K562 (cell line): ENCODE measurements at places on chromosomes 6 and 20. TPM values are rescaled to one million over a fixed set of nuclear protein-coding genes. Genes with fewer than 3 reads are reported as not detected.
A peak's percentile ranks its signal among the peaks of the same experiment; 100 is the strongest.

DNA sequence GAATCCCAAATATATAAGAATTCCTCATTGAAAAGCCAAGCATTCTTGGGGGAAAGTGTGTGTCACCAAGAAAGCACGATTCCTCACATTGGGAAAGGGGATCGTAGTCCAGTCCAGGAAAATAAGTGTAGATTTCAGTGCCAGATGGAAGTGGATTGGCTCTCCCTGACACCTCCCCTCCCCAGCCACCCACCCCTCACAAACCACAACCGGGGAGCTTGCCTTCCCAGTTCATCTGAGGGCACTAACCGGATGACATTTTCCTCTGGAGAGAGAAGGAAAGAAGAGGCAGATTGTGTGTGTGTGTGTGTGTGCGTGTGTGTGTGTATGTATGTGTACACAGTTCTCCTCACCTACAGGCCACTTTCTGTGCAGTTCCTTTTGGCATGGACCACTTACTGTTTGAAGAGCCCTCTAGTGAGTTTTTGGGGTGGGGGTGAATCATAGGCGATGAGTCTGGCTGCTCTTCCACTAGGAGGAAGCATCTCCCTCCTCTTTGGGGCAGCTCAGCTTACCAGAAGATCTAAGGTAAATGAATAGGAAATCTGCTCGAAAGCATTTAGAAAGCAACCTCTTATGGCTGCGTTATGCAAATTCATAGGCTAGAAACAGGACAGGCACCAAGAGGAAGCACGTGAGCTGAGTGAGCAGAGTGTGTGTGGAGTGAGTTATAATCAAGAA, 20.8 kb downstream of the DAAM2 start:
- DNase-seq = no peak

The PRSS16 gene
- total RNA-seq = 12.1 and 12.7 TPM in 2 replicates

DNA sequence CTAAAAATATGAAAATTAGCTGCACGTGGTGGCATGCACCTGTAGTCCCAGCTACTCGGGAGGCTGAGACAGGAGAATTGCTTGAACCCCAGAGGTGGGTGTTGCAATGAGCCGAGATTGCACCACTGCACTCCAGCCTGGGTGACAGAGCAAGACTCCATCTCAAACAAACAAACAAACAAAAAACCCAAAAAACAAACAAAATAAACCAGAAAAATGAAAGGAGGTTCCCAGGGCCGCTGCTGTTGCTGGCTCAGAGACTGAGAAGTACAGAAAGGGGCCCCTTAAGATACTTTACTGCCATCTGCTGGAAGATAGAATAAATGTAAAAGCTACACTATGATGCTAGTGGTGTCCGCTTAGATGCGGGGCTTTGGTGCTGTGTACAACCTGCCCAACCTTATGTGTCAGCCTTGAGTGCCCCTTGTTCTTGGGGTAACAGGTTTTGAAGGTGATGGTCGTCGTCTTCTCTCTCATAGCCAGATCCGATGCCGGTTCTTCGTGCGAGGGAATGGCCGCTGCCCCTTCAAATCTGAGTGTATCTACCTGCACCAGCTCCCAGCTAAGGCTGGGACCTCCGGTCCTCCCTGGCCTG, 2.8 kb upstream of the FANCE start:
- peak; percentile 87 for DNase-seq

DNA sequence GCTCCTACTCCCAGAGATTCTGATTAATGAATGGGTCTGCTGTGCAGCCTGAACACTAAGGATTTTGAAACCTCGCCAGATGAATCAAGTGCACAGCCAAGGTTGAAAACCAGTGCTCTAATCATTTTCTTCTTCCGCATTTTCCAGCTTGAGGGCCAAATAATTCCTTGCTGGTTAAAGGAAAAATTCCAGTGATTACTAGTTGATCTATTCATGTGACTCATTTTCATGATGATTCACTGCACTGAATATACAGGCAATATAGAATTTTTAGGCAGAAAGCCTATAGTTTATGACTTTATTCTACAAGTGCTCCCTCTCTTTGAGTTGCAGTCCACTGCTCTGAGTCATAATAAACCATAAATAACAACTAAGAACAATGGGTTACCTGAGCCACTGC, 80.6 kb upstream of the PROKR2 start:
- DNase-seq = no peak

DNA sequence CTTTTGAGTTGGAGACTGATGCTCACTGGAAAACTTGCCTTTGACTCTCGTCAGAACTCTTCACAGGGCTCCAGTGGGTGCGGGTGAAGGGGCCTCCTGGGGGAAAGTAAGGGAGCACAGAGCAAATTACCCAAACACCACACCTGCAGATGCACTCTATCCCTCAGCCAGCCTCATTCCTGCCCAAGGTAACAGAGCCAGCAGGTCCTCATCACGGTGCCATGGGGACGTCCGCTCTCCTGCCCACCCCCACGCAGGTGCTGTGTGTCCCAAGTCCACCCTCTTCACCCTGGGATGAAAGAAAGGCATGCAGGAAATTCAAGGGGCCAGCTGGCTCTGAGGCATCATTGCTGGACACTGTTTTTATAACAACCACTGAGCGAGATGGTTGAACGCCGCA, 269.0 kb downstream of the SMOC2 start:
- DNase-seq = no peak

DNA sequence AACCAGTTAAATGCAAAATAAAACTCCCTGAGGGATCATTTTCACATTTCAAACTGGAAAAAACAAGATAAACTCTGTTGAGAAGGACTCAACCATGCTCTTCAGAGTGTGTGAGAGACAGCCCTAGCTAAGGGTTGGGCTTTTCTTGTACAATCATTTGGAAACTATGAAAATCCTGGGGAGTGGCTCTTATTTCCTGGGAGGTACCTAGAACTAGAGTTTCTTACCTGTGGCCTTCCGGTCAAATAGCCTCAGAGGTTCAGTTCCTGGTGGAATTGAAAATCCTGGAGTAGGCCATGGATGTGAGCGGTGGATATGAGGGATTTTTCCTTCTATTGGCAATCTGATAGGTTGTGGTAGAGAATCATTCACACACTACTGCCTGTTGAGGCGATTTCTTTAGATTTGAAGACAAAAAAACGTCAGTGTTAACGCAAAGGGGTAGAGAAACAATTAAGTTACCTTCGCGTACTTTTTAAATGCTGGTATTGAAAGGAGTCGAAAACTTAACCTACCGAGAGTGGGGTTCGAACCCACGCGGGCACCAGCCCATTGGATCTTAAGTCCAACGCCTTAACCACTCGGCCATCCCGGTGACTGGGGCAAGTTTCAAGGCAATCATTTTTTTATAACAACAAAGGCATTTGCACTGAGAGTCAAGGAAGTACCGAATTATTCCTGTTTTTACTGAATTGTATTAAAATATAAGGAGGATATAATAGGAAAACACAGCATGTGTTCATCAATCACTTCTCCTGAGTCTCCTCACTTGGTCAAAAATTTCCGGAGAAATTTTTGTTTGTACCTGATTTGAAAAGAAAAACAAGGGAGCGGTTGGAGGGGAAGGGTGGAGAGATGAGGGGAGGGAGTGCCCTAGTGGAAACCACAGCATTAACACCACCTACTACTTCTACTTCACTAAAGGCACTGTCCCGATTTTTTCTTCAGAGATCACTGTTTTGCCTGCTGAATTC, 191.3 kb downstream of the OR2B2 start:
- peak; percentile 61 for DNase-seq

GRCh38 chr6:75203721-75204120, 2.1 kb downstream of the COL12A1 start:
- no peak for DNase-seq

- no peak for DNase-seq
Observed at GRCh38 chr6:134609716-134610261, 291.9 kb upstream of the SGK1 start.

DNA sequence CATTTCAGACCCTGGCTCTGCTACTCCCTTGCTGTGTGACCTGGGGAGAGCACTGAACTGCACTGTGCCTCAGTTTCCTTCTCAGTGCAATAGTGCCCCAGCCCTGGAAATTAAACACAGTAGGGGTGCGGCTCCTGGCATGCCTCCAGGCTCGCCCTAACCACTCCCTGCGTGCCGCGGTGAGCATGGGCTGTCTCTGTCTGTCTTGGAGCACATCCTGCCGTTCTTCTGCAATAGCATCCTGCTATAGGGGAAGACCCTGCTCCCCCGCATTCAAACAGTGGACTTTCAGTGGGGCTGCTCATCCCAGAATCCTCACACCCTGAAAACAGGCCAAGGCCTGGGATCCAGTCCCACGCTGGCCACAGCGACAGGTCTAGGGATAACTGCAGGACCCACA, 129.5 kb downstream of the FOXC1 start:
- DNase-seq = no peak

GRCh38 chr20:44733341-44734069, 12.2 kb upstream of the KCNK15 start:
- DNase-seq = peak; percentile 58

DNA sequence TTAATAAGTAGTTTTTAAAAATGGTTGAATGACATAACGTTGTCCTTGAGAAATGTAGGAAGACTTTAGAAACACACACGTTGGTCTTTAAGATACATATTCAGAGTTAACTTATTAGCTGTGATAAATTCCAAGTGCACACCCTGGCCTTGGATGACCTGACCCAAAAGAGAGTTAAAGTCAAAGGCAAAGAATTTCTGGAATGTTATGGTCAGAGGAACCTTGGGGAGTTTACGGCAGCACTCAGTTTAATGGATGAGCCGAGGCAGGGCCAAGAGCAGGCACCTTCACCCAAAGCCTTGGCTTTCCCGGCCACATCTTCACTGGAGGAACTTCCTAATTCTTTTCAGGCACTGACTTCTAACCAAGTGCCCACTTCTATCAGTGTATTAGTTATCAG, 200.5 kb downstream of the SMOC2 start:
- DNase-seq = no peak

GRCh38 chr6:147651249-147652063, 143.0 kb downstream of the SAMD5 start:
- DNase-seq = no peak

DNA sequence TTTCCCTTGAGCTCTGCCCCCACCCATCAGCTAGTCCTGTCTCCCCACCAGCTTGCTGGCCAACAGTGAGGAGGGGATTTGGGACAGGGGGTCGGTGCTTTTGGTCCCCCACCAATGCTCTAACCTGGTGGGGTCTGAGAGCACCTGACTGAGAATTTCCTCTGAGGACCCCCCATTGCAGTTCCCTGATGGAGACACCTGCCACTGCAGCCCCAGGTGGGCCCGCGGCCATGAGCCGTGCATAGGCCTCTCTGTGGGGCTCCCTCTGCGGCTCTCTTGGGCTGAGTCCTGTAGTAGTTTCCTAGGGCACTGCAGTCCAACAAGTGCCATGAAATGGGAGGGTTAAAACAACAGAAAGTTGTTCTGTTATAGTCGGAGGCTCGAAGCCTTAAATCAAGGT, 172.2 kb upstream of the SNX9 start:
- no peak for DNase-seq

DNA sequence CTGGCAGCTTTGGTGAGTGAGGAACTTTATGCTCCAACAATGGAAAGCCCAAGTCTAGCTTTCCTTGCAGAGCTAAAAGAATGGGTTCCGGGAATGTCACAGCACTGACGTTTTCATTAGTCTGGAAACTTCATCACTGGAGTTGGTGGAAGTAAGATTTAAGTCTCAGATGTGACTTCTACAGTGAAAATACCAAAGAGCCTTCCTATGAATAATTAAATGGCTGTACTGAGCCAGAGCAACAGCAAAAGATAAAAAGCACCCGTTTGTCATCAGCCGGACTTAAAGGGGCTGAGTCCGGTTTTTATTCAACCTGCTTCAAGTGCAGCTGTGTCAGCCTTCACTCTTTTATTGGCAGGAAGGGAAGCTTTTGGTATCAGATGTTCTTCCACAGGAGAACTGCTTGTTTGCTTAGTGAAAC, 46.5 kb upstream of the SHLD1 start:
- no peak for DNase-seq

GRCh38 chr6:137894779-137895385, 27.8 kb downstream of the TNFAIP3 start:
- no peak for DNase-seq

DNA sequence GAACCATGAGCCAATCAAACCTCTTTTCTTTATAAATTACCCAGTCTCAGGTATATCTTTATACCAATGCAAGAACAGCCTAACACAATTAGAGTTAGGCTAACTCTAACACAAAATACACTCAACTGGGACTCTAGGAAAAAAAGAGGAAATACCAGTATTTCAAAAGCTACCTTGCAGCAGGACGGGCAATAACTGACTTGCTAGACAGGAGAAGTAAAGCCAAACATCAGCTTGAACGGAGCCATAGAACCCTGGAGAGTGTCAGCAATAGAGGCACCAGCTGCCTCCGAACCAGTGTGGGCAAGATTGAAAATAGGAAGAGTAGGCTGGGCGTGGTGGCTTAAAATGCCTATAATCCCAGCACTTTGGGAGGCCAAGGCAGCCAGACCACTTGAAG, 162.0 kb upstream of the SOX4 start:
- DNase-seq = no peak

DNA sequence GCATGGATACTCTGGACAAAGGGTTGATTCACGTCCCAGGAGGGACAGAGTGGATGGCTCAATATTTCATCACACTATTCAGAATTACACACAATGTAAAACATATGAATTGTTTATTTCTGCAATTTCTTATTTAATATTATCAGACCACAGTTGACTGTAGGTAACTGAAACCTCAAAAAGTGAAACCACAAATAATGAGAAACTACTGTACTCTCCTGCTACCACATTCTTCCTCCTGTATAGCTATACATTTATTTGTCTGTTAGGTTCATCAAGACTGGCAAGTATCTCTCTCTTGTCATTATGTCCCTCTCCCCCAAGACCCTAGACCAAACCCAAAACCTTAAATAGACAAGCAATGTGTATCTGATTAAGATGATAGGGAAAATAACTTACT, 60.0 kb downstream of the SYCP2 start:
- no peak for DNase-seq

The LRFN2 gene
- not detected in 2 replicates for total RNA-seq

The LZTS3 gene
- total RNA-seq = 2.4 and 2.9 TPM in 2 replicates

DNA sequence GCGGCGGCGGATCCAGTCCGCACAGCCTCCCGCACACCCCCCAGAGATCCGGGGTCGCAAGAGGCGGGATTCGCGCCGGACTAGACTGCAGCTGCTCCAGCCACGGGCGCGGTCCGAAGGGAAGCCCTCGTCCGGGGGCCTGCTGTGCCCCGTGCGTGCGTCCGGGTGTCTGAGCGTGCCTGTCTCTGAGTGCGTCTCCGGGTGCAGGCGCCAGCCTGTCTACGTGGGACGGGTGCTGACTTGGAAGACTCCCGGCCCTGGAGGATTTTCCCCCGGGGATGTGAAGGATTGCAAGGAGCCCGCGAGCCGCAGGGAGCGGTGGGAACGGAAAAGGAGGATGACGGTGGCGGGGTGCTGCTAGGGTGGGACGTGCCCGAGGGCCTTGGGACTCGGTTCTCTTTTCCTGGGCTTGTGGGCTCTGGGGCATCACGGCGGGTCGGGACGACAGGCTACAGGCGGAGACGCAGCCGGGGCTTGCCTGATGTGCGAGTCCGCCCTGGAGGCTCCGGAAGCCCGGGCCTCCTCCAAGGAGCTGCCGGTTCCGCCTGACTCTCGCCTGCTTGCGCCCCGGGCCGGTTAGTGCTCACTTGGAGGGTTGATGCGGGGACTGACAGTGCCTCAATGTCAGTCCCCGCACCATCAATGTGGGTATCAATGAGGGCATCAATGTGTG, 5.7 kb downstream of the MAFB start:
- no peak for DNase-seq

The SLC16A10 gene
- 0.02 and 0.34 TPM in 2 replicates for total RNA-seq
